OCI-LY7 (cell line): ENCODE measurements at places on chromosomes 2 and 18. TPM values are rescaled to one million over a fixed set of nuclear protein-coding genes. Genes with fewer than 3 reads are reported as not detected.

- no peak for DNase-seq
These were observed 11.7 kb downstream of the COLEC11 start for GRCh38 chr2:3606370-3607201.

- DNase-seq = no peak
These were observed 691 bp downstream of the KYNU start for GRCh38 chr2:142878031-142878678.

GRCh38 chr2:162315938-162316337, 2.5 kb downstream of the IFIH1 start:
- no peak for DNase-seq

DNA sequence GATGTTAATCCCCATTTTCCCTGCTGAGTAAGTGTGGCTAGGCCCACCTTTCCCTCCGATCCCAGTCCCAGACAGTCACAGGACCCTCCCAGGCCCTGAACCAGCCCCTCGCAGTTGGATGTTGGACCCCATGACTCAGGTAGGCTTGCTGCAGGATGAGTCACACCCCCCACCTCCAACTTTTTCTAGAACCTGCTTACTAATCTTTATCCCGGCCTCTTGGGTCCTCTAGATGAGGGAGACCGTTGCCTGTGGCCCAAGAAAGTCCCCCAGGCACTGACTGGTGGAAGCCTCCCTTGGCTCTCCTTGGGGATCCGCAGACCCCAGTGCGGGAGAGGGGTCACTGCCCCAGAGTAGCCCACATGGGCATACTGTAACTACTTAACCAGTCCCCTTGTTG, 98.5 kb downstream of the SMAD7 start:
- no peak for DNase-seq

DNA sequence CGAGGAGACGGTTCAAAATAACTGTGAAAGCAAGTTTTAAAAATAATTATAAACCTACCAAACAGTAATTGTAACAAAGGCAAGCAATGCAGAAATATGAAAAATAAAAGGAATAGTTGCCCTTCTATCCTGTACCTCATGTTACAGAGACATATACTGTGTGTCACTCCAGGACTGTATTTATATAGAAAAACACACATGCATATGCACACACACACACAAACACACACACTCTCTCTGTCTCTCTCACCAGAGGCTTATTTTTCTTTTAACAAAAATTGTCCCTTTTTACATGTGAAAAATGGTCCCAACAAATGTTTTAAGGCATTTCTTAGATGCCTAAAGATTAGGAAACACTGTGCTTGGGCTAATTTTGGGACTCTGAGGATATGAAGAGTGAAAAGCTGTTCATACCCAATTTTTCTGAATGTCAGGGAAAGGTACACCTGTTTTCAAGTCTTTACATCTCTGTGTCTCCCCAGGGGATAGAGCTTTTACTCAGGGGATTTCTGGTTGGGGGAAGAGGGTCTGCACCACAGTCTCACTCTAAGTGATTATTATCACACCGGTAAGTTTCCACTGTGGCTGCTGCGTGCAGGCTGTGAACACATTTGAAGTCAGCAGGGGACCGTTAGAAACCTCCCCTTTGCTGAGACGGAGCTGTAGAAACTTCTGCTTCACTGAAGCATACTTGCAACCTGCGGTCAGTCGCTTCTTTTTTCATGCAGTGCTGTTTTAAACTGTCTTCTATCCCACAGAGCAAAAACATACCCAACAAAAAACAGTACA, 51.4 kb upstream of the SPAG16 start:
- DNase-seq = peak; percentile 99

GRCh38 chr2:38652431-38653273, 13.3 kb upstream of the GALM start:
- DNase-seq = no peak

DNA sequence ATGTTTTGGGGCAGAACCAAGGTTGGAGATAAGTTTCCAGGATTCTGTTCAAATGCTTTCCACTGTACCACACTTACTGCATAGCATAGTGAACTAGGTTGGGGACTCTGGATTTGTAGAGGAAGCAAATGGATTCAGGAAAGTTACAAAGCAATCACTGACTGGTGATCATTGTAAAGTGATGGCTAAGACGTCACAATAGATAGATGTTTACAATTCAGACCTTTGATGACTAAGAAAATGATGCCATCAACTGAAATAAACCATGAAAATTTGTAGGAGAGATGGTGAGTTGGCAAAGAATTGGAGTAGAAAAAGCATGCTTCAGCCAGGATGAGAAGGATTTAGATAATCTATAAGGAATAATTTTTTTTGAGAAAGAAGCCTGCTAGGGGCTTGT, 178.0 kb downstream of the UBE2E3 start:
- no peak for DNase-seq

DNA sequence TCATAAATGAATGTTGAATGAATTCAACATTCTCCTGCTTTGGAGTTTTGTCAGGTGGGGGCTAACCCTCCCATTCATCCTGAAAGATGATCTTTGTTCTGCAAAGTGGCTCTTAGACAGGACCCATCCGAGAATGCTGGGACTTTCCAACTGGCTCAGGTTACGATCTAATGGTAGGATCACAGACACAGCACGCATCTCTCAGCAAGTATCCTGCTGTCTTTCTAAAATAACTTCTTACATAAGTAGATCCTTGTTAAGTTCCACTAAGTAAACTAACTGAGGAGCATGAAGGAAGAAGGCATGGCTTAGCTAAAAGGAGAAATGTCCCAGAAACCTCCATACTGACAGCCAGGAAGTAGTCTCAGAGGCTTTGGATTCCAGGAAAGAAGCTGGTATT, 23.7 kb downstream of the CYP27A1 start:
- DNase-seq = no peak

- no peak for DNase-seq
These were observed 63.0 kb upstream of the GLI2 start for GRCh38 chr2:120672526-120673204.

- no peak for DNase-seq
These were observed 226.4 kb upstream of the ID2 start for GRCh38 chr2:8455236-8456150.

DNA sequence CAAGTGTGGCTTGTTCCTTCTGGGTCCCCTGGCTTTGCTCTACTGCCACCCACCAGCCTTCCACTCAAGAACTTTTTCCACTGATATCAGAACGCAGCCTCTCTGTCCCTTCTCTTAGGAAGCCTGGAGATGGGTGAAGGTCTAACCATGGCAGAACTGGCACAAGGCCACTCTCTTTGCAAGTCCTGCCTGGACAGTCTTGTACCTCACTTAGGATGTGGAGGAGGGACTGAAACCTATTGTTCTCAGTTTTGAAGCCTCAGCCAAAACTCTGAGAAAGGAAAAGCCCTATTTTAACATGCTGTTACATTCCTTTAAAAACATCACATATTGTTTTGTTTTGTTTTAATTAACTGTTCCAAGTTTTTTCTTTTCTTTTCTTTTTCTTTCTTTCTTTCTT, 58.9 kb upstream of the NCOA1 start:
- DNase-seq = no peak

- no peak for DNase-seq
These were observed 30.9 kb downstream of the SKA1 start for GRCh38 chr18:50405582-50406271.

DNA sequence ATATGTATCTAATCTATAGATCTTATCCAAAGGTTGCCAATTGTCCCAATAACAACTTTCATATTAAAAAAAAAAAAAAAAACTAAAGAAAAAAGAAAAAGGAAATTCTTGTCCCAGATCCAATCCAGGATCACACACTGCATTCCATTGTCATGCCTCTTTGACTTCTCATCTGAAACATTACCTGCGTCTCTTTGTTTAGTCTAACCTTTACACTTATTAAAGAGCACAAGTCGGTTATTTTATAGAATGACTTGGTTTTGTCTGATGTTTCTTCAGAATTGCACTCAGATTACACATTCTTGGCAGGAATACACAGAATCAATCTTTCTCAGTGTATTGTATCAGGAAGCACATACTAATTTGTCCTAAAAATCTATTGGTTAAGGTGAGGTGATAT, 392.5 kb upstream of the KLHL29 start:
- DNase-seq = no peak

GRCh38 chr2:126733795-126734194, 77.8 kb downstream of the GYPC start:
- no peak for DNase-seq

Gene NOL4
- total RNA-seq = 0.27 and 0.74 TPM in 2 replicates
